ENCODE measurements at places on chromosomes 2 and 18.
A peak's percentile ranks its signal among the peaks of the same experiment; 100 is the strongest.

DNA sequence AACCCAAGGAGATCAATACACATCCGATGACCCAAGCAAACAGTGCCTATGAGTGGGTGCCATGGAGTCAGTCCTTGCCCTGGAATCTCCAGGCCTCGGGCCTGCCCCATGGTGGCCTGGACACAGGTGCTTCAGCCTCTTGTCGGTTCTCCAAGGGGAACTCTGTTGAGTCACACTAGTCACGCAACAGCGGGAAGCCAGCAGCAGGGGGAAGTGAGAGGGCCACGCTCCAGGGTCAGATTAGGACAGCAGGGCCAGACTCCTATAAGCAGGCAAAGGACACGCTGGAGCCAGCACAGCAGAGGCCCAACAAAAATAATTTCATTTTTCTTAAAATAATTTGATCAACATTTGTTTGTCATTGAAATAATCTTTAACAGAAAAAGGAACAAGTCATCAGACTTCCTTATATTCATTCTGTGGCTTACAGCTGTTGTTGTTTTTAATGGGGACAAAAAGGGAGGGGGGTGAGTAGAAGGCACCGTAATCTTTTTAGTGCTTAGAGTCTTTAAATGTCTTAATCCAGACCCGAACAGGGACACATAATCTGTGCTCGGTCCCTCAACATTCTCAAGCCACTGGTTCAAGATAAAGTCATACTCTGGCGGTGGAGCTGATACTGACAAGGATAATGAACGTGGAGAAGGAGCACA lies 16.4 kb upstream of the ARMC9 start:
- no peak for DNase-seq

- DNase-seq, result no peak
These were observed 307.9 kb downstream of the NBAS start for GRCh38 chr2:15253247-15253646.

- DNase-seq, result peak; percentile 23
These were observed at the start of gene RPRM for GRCh38 chr2:153478289-153479261. Gene RPRM, minus strand, starts transcription at chr2:153478762. Its CDS starts 197 bp downstream, at chr2:153478565.

GRCh38 chr2:101698014-101698843 lies 722 bp downstream of the MAP4K4 start:
- peak; percentile 11 for DNase-seq

DNA sequence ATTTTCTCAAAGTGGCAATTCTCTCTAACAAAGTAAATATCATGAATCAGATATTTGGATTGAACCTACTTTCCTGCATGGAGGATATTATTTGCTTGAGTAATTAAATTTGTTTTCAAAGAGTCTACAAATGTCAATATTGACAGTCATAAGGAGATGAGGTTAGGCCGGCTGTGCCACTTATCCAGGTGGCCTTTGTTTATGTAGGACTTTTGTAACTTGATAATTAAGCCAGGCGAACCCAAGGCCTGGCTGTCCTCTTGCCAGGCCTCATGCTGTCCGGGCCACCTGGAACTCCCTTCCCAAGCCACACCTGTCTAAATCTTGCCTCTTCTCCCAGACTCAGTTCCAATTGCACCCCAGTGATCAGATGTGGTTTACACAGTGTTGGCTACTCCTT lies 255.2 kb downstream of the ACKR3 start:
- no peak for DNase-seq

GRCh38 chr2:63591566-63592175 lies 2.9 kb downstream of the MDH1 start:
- DNase-seq, result no peak

DNA sequence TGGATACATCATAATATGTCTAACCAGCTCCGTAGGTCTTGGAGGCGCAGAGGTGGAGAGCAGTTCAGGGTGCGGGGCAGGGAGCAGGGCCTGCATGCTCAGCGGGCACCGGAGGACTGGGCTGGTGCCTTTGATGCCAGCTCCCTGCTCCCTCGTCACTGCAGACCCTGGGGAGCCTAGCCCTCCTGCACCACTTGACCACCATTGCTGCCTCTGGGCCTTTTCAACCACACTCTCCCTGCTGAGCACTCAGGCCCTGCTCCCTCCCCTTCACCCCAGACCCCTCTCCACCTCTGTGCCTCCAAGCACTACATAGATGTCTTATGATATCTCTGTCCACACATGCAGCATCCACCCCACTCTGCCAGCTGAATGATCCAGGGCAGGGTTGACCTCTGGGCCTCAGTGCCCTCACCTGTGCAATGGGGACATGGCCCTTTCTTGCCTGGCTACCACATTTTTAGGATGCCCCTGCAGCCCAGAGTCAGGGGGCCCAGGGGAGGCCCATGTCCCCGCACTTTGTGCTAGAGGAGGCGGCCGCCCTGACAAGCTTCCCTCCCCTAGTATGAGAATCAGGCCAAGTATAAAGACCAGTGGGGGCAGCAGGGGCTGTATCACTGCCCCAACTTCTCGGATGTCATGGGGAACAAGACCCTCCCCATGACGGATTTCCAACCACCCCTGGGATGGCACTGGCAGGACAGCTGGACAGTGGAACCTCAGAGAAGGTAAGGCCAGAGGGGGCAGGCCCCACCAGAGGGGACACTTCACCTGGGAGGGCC lies 46.3 kb downstream of the FER1L5 start:
- DNase-seq, result no peak

DNA sequence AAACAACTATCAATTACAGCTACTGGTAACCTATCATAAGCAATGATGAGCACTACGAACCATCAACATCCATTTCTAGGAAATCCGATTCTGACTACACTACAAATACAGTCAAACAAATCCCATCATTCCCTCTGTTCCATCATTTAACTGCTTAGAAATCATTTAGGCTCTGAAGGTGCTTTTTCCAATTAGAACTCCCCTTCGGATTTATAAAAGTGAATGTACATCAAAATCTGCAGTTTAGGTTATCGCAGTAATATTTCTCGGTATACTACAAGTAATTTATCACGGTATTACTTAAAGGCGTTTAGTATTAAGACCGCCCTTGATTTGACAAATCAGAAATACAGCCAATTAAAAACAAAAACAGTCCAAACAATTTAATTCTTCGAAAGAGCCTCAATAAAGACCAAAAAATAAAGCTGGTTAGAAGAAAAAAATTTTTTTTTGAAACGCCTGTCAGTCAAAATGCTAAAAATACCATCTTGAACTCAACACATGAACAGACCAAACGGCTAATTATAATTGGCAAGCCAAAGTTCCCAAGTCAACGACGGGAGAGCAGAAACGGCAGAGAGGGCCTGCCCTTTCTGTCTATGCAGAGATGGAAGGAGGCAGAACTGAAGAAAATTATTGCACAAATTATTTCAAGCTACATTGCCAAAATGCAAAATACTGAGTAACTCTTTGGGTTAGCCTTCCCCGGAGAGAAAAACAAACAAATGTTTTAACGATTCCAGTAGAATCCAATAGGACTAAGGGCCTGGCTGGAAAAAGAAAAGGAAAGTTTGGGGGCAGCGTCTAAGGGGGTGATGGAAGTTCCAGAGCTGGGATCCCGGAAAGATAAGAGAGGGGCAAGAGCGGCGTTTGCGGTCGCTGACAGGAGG lies 1.2 kb downstream of the VPS54 start:
- DNase-seq, result no peak

DNA sequence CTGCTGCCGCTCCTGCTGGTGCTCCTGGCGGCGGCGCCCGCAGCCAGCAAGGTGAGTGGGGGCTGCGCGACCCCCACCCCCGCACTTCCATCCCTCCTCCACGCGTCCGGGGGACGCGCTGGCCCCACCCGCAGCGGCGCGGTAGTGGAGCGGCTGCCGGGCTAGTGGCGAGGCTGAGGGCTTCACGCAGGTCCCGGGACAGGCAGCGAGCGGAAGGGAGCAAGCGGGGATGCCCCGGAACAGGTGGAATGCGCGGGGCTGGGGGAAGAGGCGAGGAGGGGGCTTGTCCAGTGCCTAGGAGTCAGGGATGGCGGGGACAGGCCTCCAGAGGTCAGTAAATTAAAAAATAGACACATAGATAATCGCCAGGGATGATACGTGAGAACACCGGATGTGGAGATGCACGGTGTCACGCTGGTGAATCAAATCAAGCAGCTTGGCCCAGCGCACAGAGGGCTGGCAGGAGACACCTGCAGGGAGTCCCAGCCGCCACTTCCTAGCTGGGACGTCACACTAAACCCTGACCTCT lies 403 bp downstream of the COL4A3 start:
- DNase-seq, result no peak

GRCh38 chr2:101115664-101116063 lies 35.5 kb downstream of the TBC1D8 start:
- DNase-seq, result no peak

GRCh38 chr18:35703043-35703688 lies 121.6 kb downstream of the GALNT1 start:
- no peak for DNase-seq

GRCh38 chr2:8438996-8439395 lies 242.9 kb upstream of the ID2 start:
- no peak for DNase-seq

GRCh38 chr2:168633200-168633599 lies 169.2 kb upstream of the NOSTRIN start:
- DNase-seq, result no peak

- no peak for DNase-seq
These were observed 1.5 kb upstream of the ZNF397 start for GRCh38 chr18:35239314-35239713.

DNA sequence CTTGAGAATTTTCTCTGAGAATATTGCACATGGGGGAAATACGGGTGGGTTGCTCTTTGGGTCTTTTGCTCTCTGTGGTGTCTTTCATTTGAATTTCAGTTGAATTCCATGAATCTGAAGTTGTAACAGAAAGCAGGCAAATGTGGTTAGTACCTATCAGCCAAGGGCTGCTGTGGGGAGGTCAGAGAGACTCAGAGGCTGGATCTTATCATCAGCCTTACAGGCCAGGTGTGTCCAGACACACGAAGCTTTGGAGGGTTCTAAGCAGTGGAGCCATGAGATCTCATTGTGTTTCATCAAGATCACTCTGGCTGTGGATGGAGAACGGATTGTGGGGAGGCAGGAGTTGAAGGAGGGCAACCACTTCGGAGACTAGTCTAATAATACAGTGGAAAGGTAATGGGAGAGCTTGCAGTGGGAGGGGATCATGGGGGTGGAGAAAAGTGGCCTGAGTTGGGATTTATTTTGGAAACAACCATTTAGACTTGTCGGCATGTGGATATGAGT lies 68.1 kb downstream of the GNAL start:
- no peak for DNase-seq

DNA sequence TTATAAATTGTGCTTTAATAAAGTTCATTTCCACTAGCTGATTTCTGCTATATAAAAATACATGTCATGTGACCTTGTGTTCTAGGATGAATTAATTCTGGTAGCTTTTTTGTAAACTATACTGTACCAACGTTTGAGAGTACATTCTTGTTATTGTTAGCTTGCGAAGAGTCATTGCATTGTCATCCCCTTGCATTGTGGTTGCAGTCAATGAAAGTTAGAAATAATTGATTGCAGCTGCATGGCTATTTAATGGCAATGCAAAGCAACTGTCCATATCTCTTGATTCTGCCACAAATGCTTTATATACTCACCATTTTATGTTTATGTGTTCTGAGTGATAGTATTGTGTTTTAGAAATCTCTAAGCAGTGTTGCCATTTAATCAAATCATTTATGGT lies 91.6 kb downstream of the ZNF407 start:
- no peak for DNase-seq

GRCh38 chr2:201157694-201158093 lies 25.2 kb upstream of the CASP10 start:
- no peak for DNase-seq

- no peak for DNase-seq
These were observed 3.4 kb upstream of the PDCD1 start for GRCh38 chr2:241862093-241862492.

DNA sequence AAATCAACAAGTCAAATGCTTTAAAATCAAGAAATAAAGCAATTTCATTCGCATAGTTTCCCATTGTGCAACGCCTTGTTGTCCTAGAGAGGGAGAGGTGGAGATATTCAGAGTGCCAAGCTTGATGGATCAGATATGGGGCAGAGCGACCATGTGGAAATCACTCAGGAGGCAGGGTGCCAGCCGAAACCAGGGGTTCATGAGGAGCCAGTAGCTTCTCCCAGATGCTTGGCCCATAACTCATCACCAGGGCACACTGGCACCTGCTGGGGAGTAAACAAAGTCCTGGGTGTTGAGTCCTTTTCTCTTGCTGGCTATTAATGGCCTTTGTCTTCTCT lies 53.0 kb upstream of the ASAP2 start:
- no peak for DNase-seq

DNA sequence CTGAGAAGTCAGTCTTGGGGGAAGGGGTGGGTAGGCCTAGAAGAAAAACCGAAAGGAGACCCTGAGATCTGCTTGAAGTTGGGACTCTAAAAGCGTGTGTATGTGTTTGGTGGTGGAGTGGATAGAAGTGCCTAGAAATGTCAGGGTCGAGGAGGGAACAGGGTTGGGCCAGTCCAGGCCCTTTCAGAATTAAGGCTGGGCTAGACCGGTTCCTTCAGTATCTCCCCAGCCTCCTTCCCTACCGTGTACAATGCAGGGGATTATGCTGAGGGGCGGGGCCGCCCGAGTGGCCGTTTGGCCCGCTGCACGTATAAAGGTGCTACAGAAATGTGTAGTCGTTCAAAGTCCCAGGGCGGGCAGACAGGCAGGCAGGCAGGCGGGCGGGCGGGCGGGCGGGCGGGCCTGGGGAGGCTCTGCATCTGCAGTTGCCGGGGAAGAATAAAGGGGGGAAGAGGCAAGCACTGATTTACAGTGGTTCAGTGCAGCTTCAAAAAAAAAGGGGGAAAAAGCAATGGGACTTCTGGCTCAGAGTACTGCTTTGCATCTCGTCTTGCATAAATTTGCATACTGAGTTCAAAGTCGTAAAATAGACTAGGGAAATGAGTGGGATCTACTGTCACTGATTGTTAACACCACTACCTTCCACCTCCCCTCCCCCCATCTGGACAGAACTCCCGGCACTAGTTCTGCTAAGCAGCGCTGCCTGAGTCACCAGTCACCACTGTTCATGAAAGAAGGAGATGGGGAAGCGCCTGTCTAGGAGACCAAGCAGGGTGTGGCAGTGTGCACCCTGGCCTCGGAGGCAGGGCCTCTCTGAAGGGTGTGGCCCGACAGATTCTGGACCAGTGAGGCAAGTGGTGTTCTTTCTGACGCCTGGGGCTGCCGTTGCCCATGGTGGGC lies 3.6 kb downstream of the IGFBP2 start:
- DNase-seq, result no peak

DNA sequence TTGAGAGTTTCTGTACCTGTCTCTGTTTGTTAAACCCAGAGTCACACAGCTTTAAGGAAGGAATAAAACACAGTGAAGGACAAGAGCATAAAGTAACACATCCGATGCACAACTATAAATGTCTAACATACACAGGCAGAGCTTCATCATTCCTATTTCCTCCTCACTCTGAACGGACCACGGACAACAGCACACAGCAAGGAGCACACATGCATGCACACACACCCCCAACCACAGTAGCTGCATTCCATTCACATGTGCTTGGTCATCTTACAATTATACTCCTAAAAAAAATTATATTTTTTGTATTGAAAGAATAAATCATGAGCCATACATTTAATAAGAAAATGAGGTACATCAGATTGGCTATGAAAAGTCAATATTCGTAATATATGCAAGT lies 58.3 kb downstream of the ID2 start:
- no peak for DNase-seq

DNA sequence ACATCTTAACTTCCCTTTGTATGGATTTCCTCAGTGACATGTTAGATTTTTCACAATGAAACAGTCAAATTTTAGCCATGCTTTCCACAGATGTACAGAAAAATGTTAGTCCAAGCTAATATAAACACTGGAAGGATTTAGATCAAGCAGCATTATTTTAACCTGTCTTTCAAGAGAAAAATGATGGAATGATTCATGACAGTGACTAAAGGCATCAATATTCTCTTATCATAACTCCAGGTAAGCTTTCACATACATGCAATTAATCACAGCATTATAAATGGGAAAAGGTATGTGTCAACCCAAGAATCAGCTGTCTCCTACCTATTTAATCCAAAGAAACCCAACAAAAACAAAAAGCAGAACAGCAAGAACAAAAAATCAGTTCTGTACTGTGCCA lies 92.7 kb downstream of the NCKAP5 start:
- DNase-seq, result no peak

Data from T-helper 17 cell (primary cell).